ENCODE measurements at places on chromosomes 16 and 17.
A peak's percentile ranks its signal among the peaks of the same experiment; 100 is the strongest.

DNA sequence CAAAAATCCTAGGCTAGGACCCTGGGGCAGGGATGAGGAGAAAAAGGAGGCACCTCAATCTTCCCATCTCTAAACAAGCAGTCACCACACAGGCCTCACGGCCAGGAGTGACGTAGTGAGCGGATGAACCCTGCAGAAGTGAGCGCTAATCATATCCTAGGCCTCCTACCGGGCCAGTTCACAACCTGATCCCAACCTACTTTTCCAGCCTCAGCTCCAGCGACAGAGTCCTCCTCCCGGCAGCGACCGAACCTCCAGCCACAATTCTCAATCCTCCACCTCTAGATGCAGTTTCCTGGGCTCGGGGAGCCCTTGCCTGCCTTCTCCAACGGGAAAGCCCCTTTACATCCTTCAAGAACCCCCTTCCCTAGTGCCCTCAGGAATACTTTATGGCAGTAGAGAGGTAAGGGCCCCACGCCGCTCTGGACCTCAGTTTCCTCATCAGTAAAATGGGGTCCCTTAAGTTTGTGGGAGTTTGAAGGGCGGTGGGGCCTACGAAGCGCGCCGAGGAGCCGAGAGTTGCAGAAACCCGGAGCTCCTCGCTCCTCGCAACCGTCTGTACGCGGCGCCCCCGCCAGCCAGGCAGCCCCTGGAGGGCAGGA lies 1.4 kb downstream of the ZNF668 start:
- no peak for DNase-seq

DNA sequence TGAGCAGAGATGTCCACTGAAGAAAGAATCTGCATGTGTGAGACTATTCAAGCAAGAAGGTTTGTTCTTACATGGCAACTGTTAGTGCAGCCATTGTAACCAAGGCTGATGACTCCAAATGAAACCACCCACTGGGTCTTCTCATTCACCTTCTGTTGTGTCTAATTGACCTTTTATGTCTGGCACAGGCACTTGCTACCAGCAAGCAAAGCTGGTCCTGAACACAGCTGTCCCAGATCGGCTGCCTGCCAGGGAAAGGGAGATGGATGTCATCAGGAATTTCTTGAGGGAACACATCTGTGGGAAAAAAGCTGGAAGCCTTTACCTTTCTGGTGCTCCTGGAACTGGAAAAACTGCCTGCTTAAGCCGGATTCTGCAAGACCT lies 3.6 kb downstream of the CDC6 start:
- no peak for DNase-seq

- DNase-seq, result no peak
These were observed 23.8 kb downstream of the EZH1 start for GRCh38 chr17:42720996-42721583.

GRCh38 chr17:57255182-57255775 lies 1.0 kb upstream of the MSI2 start:
- no peak for DNase-seq

DNA sequence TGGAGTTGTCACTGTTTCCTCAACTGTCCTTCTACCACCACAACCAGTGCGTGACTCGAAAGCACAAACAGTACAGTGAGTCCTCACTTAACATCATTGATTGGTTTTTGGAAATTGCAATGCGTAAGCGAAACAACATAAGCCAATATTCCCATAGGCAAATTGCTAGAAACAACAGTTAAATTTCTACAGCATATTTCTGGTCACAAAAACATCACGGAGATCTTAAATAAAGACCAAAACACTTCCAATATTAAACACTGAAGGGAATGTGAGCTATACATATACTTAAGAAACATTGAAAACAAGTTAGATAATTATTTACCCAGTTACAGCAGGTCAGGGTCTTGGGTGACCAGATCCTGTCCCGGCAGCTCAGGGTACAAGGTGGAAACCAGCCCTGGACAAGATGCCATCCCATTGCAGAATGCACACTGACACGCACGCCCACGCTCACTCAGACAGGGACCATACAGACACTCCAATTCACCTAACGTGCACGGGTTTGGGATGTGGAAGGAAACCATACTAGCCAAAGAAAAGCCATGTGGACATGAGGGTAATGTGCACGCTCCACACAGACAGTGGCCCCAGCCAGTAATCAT lies 4.7 kb downstream of the SLC13A5 start:
- no peak for DNase-seq

GRCh38 chr17:57288040-57288772 lies 31.9 kb downstream of the MSI2 start:
- no peak for DNase-seq

- no peak for DNase-seq
These were observed 127.8 kb downstream of the HS3ST3B1 start for GRCh38 chr17:14428648-14429029.

GRCh38 chr17:40791111-40791510 lies 8.6 kb downstream of the KRT28 start:
- DNase-seq, result no peak

DNA sequence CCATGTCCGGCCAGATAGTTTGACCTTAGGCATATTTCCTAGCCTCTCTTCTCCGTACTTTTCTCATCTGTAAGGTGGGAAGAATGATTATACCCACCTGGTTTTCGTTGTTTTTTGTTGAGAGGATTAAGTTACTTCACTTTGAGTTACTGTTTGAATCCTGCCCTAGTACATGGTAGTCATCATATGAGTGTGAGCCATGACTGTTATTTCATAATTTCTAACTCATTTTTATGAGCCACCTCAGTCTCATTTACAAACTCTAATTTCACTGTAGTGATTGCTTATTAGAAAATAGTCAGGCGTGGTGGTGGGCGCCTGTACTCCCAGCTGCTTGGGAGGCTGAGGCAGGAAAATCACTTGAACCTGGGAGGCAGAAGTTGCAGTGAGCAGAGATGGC lies 45.1 kb downstream of the YPEL2 start:
- DNase-seq, result no peak

DNA sequence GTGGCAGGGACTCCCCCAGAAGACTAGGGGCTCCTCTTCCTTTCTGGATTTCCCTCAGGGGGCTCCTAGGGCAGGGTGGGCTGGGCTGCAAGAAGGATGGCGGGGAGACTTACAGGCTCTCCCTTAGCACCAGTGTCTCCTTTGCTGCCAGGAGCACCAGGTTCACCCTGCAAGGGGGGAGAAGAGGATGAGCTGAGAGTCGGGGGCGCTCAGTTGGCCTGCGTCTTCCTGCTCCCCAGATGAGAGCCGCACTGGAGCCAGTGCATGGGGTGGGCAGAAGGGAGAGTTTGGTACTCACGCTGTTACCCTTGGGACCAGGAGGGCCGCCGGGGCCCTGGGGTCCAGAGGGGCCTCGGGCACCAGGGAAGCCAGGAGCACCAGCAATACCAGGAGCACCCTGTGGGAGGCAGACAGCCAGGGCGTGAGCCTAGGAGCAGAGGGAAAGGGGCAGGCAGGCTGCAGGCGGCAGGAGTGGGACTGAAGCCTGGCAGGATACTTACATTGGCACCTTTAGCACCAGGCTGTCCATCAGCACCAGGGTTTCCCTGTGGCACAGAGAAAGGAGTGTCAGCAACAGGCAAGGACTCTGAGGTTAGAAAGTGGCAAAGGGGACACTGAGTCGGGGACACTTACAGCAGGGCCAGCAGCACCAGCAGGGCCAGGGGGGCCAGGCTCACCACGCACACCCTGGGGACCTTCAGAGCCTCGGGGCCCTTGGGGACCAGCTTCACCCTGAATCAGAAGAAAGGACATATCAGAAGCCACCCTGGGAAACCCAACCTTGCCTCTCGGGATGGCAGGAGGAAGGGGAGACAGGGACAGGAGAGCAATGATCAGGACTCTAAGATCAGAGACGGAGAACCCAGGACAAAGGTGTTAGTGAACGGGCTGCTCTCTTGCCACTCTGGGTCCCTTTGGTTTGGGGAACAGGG lies 6.2 kb downstream of the COL1A1 start:
- no peak for DNase-seq

DNA sequence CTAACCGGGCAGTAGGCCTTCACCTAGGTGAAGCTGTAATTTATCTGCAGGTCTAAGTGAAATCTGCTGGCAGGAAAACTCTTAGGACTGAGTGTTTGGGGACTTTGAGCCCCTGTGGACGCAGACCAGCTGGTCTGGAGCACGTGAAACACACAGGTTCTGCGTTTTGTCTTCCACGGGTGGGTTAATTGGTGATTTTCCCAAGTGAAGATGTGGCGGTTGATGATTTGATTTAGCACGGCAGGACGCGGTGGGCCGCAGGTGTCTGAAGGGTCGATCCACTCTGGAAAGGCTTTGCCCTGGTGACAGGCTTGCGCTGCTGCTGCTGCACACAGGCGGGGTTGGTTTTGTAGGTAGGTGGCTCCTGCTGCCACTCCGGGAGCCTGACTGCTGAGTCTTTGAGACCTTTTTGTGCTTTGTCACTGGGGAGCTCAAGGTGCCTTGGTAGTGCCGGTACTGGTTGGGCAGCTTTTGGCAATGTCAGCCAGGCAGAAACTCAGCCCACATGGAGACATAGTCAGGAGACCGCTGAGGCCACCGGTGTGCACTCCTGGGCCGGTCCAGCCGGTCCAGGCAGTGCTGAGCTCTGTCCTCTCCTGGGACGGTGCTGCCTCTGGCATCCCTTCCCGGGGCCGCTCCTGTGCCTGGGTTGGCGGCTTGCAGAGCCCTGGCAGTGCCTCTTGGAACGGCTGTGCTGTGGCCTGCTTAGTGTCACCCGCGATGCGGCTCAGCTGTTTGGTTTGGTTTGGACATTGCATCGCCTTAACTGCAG lies 2.3 kb downstream of the BAIAP2 start:
- no peak for DNase-seq

GRCh38 chr16:88560714-88561484 lies 9.3 kb upstream of the ZC3H18 start:
- no peak for DNase-seq

DNA sequence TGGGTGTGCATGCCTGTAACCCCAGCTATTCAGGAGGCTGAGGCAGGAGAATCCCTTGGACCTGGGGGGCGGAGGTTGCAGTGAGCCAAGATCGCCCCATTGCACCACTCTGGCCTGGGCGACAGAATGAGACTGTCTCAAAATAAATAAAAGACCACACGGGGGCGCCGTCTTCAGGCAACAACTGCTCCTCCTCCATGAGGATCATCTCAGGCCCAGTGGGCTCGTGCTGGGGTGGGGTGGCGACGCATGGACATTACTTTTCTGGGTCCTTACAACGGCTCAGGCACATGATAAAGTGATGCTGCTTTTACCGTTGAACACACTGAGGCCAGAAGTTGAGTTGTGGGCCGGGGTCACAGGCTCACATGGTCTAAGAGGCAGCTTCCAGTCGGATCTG lies 56.2 kb downstream of the PRMT7 start:
- DNase-seq, result peak; percentile 52

DNA sequence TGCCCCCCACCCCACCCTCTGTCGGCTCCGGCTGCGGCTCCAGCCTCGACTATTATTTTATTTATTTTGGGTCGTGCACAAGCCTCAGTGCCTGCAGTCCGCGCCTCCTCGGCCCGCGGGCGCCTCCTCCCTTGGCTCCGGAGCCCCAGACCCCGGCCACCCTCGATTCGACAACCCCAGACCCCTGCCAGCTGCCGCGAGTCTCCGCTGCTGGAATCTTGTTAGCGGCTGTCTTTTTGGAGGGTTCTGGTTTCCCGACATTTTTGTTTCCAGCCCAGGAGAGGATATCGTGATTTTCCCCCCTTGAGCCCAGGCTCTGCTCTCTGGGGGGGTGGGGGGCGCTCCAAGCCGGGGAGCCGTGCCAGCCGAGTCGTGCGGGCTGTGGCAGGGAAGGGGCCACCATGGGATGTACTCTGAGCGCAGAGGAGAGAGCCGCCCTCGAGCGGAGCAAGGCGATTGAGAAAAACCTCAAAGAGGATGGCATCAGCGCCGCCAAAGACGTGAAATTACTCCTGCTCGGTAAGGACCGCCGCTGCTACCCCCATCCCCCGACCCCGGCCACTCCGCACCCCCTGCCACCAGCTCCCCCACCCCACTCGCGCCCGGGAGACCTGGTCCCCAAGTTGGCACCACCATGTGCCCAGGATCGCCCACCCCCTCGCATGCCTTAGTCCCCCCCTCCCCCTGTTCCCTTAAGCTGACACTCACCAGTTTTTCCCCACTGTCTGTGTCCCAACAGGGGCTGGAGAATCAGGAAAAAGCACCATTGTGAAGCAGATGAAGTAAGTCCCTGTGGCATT lies 746 bp downstream of the GNAO1 start:
- no peak for DNase-seq

- DNase-seq, result peak; percentile 84
These were observed 40.1 kb upstream of the RBBP6 start for GRCh38 chr16:24499193-24499814.

DNA sequence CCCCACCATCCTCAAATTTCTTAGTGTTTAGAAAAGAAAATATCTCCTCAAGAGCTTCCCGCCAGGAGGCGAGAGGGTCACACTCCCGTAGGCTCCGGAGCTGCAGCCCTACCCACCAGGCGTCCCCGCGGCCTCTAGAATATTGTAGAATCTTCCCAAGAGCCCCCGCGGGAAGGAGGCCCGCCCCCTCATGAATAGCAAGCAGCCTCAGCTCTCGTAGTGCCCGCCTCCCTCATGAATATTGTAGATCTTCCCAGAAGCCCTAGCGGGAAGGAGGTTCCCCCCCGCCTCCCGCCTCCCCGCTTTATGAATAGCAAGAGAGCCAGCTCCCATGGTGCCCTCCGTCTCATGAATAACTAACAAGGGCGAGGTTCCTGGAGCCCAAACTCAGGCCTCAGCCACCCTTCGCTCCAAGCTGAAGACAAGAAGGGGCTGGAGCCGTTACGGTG lies at the start of gene FBXO47:
TSS of gene FBXO47 (minus strand) at position 114 of the 449 bp plus-strand sequence. CDS start 4,378 bp downstream, outside the sequence.
- no peak for DNase-seq

GRCh38 chr17:72340836-72341235 lies 220.0 kb downstream of the SOX9 start:
- DNase-seq, result no peak

DNA sequence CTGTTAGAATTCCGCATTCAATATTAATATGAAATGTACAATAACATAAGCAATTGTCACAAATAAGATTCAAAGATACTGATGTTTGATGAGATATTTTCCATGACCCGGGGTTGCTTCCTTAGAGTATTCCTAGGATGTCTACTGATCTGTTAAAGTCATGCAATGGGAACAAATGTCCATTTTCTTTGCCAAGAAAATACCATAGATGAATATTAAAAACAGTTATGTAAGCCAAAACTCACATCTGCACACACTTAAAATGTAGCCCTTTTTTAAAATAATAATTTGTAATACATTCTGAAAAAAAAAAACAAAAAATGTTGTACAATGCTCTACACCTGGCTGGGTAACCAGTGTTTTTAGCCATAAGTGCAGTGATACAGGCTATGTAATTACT lies 259.4 kb upstream of the AXIN2 start:
- DNase-seq, result no peak

Measured in D721Med (cell line).